ENCODE measurements at places on chromosomes 16 and 17.

DNA sequence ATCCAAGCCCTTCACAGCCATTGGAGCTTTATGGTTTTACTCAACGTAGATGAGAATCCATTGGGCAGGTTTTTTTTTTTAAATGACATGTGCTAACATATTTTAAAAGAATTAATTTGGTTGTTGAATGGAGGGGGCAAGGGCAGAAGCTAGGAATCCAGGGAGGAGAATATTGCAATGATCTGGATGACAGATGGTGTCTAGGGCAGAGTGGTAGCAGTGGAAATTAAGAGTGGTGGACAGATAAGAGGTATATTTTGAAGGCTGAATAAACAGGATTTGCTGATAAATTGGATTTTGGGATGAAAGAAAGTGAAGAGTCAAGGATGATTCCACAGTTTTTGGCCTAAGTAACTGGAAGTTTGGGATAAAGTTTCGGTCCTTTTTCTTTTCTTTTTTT lies 54.8 kb upstream of the DHX40 start:
- DNase-seq, result no peak

GRCh38 chr16:88375236-88375975 lies 7.4 kb upstream of the ZNF469 start:
- no peak for DNase-seq

DNA sequence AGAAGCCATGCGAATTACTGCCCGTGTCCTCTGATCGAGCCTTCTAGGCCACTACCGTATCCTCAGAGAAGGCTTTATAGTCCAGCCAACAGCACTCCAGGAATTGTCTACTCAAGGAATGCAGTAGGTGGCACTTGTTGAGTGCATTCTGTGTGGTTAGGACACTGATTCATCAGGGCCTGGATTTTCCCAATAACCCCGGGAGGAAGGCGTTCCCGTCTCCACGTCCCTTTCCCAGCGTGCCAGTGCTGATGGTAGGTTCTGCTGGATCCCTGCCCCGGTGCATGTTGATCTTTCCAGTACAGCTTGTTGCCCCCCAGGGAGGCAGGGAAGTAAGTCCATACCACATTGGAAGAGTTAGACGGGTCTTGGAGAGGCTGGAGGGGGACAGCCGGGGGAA lies 122.2 kb downstream of the RPTOR start:
- DNase-seq, result no peak

DNA sequence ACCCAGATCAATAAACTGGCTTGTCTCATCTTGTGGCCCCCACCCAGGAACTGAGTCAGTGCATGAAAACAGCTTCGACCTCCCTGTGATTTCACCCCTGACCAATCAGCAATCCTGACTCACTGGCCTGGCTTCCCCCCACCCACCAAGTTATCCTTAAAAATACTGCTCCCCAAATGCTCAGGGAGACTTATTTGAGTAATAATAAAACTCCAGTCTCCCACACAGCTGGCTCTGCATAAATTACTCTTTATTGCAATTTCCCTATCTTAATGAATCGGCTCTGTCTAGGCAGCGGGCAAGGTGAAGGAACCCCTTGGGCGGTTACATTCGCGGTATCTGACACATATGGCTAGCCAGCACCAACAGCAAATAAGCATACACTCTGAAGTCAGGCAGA lies 9.8 kb upstream of the RABEP1 start:
- no peak for DNase-seq

DNA sequence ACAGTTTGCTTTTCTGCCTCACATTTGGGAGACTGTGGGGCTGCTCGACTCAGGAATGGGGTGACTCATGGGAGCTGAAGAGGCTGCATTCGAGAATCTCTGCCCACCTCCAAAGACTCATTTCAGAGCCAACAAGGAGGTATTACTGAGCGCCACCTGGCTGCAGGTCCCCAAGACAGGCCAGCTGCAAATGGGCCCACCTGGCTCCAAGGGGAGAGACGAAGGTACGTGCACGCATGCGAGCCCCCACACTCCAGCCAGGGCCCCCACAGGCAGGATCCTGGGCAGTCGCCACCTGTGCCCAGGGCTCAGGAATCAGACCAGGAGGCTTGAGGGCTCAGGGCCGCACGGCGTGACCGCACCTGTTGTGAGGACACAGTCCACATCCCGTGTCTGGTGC lies 6.0 kb downstream of the HAGHL start:
- no peak for DNase-seq

- DNase-seq, result no peak
These were observed 84.2 kb downstream of the KCNJ12 start for GRCh38 chr17:21460358-21460757.

GRCh38 chr16:31535737-31536136 lies 8.0 kb downstream of the AHSP start:
- DNase-seq, result no peak

GRCh38 chr17:77217123-77217522 lies 76.4 kb downstream of the SEC14L1 start:
- no peak for DNase-seq

DNA sequence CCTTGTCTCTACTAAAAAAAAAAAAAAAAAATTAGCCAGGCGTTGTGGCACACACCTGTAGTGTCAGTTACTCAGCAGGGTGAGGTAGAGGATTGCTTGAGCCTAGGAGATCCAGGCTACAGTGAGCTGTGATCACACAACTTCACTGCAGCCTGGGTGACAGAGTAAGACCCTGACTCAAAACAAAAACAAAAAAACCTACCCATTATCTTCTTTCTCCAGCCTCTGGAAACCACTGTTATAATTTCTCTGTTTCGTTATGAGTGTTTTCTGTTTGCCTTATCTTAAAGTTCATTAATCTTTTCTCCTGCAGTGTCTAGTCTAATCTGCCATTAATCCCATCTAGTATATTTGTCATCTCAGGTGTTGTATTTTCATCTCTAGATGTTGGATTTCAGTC lies 18.6 kb upstream of the CLTC start:
- DNase-seq, result no peak

DNA sequence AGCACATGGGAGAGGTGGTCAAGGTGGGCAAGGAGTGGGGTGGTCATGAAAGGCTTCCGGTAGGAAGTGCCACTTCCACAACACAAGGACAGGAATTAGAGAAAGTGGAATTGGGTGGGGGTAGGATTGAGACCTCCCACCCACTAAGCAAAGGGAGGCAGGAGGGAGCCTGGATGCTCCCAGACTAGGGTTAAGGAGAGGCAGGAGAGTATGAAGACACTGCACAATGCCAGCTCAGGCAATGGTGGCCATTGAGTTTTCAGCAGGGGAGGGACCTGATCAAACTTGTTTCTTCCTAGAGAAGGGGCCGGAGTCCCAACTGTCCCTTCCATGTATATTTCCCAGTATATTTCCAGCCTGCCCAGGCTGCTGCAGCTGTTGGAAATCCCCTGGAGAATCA lies 3.1 kb upstream of the RAB11FIP4 start:
- no peak for DNase-seq

DNA sequence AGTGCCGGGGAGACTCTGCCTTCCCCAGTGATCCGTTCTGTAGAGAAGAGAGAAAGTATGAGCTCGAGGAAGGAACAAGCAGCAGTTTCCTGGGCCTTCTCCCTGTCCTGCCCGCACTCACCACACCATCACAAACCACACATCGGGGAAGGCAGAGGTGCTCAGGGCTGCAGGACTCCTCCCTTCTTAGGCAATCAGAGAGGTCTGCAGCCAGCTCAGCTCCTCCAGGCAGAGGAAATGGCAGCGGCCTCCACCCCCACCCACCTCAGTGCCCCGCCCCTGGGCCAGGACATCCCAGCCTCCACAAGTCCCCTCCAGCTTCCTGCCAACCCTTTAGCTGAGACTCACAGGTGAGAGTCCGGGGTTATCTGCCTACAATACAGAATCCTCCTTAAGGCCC lies 2.0 kb downstream of the ZNF319 start:
- DNase-seq, result peak; percentile 54

GRCh38 chr17:77756846-77757560 lies 201.5 kb upstream of the TNRC6C start:
- no peak for DNase-seq

- DNase-seq, result peak; percentile 97
These were observed at the start of gene NUDT7 for GRCh38 chr16:77722309-77723107. Gene NUDT7, plus strand, starts transcription at chr16:77722514. Its CDS starts 69 bp downstream, at chr16:77722583.

DNA sequence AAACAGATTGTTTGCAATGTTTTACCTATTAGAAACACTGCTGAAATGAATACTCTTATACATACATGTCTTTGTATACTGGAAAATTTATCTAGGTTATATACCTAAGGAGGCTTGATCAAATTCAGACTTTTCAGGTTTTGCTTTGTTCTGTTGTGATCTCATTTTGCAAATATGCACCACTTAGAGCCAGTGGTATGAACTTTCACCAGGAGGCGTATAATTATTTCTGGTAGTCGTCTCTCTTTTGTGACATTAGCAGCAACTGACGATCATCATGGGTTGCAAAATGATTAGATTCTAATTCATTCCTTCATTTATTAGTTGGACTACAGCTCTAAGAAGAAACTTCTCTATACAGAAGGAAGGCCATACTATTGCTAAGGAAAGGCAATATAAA lies 26.9 kb downstream of the AP1G1 start:
- no peak for DNase-seq

DNA sequence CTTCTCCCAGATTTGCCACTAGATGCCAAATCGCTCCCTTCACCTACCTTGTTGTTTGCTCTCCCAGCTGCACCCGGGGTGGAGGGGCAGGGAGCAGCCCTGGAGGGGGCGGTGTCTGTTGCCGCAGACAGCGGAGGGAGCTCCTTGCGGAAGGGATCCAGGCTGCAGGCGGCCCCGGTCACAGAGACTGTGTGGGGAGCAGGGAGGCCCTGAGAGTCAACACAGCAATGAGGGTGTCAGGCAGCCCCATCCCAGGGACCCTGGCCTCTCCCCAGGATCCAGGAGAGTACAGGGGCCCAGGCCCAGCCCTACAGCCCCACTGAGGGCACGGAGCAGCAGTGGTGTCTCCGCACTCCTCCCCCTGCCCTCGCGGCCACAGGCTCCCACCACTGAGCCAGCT lies 50.5 kb upstream of the CHMP6 start:
- no peak for DNase-seq

- DNase-seq, result no peak
These were observed 48.7 kb downstream of the CPPED1 start for GRCh38 chr16:12754824-12755543.

DNA sequence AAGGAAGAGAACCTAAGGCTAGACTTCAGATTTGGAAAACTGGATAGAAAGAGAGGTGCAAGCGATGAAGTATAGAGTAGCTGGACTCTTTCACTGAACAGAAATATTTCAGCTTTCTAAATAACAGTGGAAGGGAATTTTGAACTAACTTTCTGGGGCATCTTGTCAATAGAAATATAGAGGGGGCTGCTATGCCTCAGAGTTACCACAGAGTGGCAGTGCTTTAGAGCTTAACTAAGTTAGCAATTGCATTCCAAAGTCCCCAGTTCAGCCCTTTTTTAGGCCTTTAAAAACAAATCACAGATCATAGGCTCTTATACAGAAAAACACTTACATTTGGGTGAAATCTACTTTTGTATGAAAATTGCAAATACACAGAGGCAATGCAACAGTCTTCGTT lies 154.2 kb upstream of the CDH8 start:
- DNase-seq, result no peak

DNA sequence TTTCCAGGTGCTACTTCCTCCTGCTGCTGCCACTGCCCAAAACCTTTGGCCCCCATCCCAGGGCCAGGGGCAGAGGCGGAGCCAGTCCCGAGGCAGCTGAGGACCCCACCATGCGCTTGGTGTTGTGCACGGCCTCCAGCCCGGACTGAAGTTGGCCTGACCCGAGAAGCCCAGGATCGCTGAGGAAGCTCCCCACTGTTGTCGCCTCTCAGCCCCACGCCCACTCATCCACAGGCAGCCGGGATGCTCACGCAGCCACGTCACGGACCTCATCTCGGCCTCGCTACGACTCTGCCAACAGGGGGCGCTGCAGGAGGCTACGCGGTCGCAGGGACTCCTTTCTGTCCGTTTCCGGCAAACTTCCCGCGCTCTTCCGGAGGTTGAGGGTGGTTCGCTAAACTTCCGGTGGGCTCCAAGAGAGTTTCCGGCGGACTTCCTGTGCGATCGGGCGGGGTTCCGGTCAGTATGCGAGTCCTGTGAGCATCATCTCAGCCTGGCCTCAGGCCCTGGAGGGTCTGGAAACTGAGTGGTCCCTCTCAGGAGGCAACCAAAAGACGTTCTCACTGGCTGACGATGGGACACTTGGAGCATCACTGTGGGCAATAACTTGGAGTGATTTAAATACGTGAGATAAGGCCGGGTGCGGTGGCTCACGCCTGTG lies 12.4 kb downstream of the ZG16B start:
- no peak for DNase-seq

DNA sequence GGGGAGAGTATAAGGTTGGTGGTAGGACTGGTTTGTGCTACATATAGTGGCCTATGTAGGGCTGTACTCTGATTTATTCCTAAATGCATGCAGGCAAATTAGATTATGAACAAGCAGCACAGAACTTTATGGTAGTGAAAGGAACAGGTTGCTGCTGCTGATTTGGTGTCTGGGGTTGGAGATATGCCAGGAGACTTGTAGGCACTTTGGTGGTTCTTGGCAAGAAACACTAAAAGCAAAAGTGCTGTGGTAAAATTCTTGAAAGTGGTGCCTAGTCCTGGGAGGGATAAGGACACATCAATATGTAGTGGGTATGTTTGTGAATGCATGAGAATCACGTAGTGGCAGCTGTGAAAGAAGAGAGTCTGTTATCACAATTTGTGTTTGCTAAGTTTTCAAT lies 2126.0 kb downstream of the TP53TG3F start:
- DNase-seq, result no peak

DNA sequence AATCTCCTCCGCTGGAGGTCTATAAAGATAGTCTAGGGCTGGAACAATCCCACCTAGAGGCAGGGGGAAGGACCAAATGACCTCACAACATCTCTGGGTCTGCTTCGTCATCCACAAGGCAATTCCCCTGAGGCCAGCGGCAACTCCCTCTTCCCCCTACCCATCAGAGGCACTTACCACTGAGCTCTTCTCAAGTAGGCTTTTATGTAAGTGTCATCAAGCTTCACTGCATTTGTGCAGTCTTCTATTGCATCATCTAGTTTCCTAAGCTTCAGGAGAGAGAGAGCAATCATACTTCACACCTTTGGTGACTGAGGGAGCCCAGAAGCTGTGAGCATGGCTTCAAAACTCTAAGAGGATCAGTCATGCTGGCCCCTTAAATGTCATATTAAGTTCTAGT lies 21.0 kb downstream of the CNP start:
- DNase-seq, result no peak

GRCh38 chr16:70158261-70158939 lies 15.2 kb upstream of the CLEC18C start:
- no peak for DNase-seq

DNA sequence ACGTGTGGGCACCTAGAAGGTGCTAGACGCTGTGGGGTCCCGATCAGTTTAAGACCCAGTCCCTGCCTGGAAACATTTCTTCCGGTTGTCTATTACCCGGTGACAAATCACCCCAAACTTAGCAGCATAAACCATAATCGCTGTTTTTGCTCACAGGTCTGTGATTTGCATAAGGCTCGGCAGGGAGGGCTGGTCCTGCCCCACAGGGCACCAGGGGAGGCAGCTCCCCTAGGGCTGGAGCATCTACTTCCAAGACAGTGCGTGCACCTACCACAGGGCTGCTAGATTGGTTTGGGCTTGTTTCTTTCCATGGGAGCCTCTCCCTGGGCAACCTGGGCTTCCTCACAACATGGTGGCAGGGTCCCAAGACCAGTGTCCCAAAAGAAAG lies 214.5 kb upstream of the CIBAR2 start:
- no peak for DNase-seq

- DNase-seq, result no peak
These were observed 412.8 kb downstream of the KIF2B start for GRCh38 chr17:54235571-54235970.

All from left forelimb (tissue), 1 donor.